Stimulated activated CD4-positive, alpha-beta T cell treated with anti-CD3 and anti-CD28 coated beads, TNF-alpha, amount 100 ng/mL, for 1 hour (primary cell): ENCODE measurements at places on chromosomes 7 and 10.

GRCh38 chr7:73738220-73738611, 386 bp downstream of the ABHD11 start:
- DNase-seq, result peak; percentile 58

DNA sequence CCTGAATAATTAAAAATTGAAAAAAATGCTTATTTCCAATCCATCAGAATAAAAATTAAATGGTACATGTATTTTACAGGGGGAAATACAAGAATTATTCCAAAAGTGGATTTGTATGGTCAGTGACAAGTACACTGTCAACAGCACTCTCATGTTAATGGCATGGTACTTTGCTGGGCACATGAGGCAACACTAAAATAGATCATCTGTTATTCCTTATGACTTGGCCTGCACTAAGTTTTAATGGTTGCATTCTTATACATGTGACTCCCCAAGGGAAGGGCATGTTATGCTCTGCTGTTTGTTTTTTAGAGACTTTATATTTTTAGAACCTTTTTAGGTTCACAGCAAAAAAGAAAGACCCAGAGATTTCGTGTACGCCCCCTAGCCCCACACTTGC, 128.3 kb downstream of the CPEB3 start:
- DNase-seq, result no peak

DNA sequence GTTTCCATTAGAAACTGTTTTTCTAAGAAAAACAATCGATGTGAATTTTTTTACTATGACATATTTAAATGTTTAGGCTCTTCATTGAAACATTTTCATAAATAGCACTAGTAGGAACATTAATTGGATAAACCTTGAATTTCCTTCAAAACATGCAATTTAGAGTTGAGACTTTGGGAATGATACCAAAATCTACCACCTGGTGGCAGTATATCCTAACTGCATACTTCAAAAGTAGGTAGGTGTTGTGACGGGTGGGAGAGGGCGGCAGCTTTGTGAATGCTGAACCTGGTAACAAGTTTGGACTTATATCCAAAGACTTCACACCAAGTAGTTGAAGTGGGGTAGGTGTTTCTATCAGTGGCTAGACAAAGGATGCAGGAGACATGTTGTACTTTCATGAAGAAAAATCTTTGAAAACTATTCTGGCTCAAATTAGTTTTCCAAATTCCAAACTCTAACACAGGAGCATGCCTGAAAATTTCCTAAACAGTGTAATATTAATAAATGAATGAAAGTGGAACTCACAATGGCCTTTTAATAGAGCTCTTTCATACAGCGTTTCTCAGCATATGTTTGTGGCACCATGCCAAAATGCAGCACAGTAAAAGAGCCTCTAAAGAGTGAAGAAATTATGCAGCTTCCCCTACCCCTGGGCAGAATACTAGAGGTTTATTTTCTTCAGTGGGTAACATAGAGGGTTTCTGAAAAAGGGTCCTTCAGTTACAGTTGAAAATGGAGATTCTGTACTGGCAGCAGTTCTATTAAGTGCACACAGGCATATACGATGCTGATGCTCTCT, 201.0 kb upstream of the TPK1 start:
- DNase-seq, result no peak

DNA sequence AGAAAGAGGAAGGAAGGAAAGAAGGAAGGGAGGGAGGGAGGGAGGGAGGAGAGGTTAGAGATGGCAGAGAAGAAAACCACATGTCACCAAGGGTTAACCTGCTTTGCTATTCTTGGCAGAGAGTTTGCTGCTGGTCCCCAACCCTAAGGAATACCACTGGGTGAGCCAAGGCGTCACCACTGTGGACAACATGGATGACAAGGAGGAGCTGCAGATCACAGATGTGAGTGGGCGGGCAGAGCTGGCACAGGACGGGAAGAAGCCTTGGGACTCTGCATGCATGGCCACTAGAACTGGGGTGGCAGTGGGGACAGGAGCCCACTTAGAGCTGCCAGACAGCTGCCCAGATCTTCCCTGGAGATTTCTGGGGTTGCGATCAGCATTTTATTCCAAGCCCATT, 17.2 kb upstream of the MYH16 start:
- no peak for DNase-seq

DNA sequence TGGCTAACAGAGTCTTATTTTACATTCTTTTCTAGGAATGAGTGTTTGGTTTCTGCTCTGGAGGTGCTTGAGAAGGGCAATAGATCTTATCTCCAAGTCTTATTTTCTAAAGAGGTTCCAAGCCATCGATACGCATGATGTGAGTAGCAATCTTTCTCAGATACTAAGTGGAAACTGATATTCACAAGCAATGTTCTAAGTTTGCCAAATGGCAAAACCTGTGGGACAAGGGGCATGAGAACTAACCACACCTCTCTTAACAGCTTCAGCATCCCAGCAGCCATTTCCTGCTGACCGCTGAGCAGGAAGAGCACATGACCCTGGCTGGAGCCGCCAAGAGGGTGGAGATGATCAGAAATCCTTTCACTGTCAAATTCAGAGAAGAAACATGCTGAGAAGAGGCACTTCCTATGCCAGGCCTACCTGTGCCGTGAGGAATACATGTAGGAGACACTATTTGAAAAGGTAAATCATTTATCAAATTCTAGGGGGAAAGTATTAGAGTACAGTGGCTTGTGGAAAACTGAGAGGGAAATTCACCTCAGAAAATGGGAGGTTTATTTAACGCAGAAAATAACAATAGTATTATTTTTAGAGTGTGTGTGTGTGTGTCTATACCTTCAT, 35.2 kb downstream of the CCDC71L start:
- no peak for DNase-seq

DNA sequence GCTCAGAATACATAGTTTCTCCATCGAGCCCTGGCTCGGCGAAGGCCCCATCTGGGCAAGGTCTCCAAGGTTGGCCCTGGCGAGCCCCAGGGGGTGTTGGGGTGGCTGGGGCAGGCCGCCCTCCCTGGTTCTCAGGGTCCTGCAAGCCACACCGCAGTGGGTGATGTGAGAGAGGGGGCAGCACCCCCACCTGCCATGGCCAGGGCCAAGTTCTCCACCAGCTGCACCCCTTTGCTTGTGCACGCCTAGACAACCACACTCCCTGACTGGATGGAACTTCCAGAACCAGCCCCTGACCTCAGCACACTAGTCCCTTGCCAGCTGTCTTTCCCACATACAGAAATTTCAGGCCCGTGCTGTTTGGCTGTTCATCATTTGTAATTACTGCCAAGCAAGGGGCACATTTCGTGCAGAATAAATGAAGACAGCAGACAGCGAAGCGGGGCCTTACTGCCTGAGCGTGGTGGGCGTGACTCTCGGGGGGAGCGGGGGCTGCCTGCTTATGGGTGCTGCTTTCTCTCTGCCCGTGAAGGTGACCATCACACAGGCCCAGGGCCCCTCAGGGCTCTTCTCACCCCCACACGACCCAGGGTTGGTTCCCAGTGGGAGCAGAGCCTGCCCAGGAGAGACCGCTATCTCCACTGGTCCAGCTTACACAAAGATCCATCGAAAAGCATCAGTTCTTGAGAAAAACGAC, 85.9 kb downstream of the ADARB2 start:
- no peak for DNase-seq

- DNase-seq, result no peak
Measured at GRCh38 chr7:38502289-38502688, 128.9 kb downstream of the AMPH start.

DNA sequence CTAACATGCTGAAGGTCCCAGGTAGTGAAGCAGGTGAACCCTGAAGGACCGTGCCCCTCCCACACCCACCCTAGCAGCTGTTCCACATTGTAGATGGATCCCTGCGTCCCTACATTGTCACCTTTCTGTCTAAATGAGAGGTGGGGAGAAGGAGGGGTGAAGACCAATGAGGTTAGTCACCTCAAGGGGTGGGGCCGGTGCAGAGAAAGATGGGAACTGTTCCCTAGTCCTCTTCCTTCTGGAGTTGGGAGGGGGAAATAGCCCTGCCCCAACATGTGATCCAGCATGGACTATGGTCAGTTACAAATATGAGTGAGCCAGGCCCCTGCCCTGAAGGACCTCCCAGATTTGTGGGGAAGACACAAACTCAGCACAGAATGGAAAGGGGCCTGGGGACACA, 124.5 kb downstream of the LHPP start:
- DNase-seq, result no peak

DNA sequence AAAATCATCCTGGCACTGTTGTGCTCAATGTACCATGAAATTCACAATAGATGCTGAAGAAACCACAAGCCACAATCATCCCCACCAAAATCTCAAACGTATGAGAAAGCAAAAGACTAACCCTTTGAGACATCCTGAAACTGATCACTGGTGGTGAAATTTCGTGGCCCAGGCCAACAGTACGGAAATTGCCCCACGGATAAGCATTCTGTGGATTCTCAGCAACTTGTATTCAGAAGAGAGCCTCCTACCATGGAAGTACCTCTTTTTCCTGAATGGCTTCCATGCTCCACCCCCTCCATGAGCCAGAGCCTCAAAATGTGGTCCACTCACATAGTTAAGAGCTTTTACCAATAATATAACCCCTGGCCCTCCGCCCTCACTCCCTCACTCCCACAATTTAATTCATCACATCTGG, 163.9 kb upstream of the AUTS2 start:
- no peak for DNase-seq

GRCh38 chr7:132488634-132489302, 87.5 kb downstream of the PLXNA4 start:
- DNase-seq, result no peak

DNA sequence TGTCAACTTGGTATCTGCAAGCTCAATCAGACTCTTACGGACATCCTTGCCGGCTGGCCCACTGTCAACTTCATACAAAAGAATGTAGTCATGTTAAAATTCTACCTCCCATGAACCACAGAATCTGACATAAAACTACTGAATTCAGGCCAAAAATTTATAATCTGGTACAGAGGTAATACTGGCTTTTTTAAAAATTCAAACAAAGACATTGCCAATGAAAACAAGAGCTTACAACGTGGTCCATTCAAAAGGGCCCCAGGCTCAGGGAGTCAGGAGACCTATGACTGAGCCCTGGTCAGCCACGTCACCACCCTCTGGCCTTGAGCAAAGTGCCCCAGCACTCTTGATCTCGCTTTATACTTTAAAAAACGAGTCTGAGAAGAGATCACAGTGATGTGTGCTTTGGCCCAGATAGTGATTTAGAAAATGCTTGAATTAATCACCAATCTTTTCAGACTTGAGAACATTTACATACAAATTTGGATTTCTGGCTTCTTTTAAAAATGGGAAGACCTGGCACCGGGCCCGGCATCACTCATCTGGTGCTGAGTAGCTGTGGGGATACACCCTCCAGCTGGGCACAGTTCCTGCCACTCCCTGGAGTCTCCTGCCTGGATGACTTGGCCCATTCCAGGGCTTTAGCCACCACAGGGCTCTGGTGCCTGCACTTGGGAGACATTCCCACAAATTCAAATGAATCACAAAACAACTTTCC, 94.1 kb downstream of the PIP4K2A start:
- no peak for DNase-seq

DNA sequence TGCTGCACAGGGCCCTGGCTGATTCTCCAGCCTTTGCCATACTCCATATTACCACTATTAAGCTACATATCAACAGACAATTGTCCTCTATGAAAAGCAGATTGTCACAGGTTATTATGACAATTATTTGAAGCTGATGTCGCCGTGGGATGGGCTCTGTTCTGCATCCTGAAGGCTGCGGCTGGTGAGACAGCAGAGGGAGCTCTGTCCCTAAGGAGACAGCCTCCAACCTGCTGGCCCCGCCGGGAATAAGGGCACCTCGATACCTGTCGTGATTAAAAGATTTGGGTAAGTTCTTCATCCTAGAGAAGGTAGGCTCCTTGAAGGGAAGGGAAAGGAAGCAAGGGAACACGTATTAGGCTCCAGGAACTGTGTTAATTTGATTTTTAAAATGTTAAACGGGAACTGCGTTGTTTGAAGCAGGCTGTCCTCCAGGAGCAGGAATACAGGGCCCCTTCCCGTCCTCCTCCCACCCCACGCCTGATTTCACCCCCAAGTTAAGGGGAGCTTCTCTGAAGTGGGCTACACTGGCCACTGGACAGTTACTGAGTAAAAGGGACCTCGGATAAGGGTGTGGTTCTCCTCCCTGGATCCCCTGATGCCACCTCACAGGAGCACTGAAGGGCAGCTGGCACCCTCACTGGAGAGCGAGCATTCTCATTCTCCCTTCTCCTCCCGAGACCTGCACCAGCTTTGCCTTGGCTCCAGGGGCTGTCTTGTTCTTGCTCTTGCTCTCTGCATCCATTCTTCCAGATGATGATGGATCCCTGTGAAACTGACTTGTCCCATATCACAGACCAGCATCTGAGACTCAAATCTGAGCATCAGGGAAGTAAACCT, 11.8 kb upstream of the TIAL1 start:
- no peak for DNase-seq

DNA sequence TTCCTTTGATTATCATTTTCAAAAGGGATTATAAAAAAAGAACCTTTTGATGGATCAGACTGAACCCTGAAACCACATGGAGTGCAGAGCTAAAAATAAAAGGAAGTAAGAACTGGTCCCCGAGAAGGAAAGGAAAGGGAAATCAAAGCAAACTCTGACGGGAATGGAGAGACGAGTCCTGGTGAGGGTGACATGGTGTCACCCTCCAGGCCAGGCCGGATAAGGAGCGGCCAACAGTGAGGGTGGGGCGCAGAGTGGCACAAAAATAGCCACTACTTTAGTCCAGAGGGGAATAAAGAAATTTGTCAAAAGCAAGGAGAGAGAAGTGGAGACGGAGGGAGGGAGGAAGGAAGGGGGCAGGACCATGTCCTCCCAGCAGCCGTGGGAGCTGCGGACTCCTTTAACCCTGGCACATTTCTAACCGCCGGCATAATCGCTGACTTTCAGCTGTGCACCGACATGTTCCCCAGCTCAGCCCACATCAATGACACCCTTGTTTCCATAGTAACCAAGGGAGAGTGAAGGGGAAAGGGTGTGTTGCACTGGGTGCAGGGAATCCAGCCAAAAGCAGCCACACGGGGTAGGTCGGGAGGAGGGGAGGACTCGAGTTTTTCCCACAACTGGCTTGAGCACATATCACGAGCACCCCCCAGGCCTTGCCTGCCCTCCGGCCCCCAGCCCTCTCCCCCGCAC, 29.7 kb downstream of the TRIM8 start:
- DNase-seq, result peak; percentile 48

DNA sequence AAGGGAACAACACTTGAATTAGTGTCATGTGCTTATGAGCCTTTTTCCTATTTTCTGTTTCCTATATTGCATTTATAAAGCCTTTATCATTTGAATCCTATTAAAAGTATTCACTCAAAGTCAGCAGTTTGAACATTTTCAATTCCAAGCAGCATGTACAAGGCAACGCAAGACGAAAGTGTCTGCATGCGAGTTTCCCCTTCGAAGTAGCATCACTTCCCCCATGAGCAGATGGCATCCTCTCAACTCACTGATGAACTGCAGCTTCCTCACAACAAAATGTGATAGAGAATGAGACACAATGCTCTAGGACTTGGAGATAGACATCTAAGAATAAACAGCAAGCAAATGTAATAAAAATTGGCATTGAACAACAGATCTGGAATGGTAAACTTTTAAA, 270.7 kb downstream of the PRPF18 start:
- DNase-seq, result no peak
